ENCODE measurements at places on chromosomes 13 and 19.

DNA sequence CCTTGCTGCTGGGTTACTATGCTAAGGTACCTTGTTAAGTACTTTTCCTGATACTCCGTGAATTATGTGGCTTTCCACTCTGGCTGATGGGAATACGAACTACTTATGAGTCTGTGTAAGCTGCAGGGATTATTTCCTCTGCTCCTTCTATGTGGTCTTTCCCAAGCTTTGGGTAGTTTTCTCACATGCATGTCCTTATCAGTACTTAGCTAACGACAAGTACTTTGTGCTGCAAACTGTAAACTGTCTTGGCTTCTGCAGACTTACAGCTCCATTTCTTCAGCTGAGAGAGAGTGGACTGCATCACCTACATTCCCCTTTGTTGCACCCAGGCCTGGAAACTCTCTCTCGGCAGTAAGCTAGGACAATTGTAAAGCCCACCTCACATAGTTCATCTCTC, 76.6 kb downstream of the FGF9 start:
- DNase-seq, result no peak

DNA sequence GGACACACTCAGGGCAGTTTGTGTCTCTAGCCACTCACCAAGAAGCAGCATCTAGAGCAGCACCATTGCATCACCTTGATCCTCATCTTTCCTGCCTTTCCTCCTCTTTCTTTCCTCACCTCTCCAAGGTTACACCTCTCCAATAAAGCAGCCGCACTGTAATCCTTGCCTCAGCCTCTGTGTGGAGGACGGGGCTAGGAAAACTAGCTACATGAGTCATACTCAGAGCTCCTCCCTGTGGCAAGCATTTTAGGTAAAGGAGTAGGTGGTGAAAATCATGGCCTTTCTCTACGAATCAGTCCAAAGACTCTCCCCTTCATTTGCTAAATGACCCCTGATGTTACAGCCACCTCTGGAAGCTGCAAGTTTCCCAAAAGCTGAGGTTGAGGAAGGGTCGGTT, 108.9 kb downstream of the DNAJC15 start:
- no peak for DNase-seq

DNA sequence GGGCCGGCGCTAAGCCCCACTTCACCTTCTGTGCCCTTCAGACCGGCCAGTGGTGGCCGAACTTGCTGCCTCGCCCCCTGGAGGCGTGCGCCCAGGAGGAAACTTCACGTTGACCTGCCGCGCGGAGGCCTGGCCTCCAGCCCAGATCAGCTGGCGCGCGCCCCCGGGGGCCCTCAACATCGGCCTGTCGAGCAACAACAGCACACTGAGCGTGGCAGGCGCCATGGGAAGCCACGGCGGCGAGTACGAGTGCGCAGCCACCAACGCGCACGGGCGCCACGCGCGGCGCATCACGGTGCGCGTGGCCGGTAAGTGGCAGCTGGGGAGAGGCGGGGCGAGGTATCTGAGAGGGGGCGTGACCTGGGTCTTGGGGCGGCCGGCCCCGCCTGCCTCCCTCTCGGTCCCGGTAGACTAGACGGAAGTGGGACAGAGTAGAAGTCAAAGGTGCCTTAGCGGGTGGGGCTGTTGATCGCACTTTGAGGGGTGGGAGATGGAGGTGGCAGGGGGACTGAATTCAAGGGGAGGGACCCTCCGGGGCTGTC, 5.6 kb downstream of the ICAM5 start:
- DNase-seq, result no peak

DNA sequence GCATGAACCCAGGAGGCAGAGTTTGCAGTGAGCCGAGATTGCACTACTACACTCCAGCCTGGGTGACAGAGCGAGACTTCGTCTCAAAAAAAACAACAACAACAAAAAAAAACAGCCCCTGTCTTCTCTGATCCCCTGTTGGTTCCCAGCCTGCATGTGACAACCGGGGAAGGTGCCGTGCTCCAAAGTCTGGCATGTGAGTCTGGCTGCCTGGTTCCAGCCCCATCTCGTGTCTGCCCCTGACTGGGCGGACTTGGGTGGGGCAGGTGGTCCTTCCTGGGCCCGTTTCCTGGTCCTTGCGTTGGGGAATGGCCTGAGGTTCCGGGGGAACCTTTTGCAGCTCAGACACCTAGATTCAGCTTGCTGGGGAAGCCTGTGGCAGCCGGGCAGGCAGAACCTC, 50.5 kb downstream of the DNM2 start:
- DNase-seq, result no peak

GRCh38 chr13:42984691-42985090, 7.3 kb downstream of the EPSTI1 start:
- no peak for DNase-seq

GRCh38 chr19:36079389-36079945, 24.8 kb downstream of the WDR62 start:
- no peak for DNase-seq

- DNase-seq, result peak; percentile 61
Observed at GRCh38 chr13:96984051-96984508, 10.2 kb downstream of the OXGR1 start.

GRCh38 chr13:46542833-46543232, 10.1 kb upstream of the LRCH1 start:
- no peak for DNase-seq
